Suppressor macrophage treated with lipopolysaccharide for 1 hour (primary cell): ENCODE measurements at places on chromosomes 7 and 10.
A peak's percentile ranks its signal among the peaks of the same experiment; 100 is the strongest.

GRCh38 chr10:86963341-86963919 lies 4.9 kb upstream of the ADIRF start:
- no peak for DNase-seq

DNA sequence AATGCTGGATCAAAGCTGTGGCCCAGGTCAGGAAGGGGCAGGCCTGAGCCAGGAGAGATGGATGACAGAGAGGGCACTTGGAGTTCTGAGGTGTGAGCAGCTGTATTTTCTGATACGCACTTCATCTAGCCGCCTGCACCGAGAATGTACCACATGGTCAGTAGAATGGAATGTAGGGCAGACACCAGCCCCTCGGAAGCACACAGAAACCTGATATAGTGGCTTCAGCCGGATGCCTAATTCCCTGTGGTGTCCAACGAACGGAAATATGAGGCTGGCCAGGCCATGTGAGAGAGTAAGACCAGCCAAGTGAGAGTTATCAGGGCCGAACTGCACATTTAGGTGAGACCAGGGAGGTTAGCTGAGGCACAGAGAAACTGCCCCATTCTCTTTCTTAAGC lies 46.7 kb upstream of the PLCE1 start:
- no peak for DNase-seq

DNA sequence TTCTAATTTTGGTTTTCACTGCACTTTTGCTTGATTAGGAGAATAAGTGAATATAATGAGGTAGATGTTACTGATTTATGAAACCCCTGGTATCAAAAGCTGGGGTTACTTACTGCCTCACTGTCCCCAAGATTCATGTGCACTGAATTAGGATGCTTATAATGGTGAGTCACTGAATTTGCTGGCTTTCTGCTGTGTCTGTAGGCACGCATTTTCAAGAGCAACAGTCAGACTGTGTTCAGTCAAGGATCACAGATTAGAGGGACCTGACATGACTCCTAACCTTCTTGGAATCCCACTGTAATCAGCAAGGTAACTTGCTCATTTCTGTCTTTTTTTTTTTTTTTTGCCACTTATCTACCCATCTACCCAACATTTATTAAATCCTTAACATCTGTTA lies 59.7 kb downstream of the GPR85 start:
- no peak for DNase-seq

DNA sequence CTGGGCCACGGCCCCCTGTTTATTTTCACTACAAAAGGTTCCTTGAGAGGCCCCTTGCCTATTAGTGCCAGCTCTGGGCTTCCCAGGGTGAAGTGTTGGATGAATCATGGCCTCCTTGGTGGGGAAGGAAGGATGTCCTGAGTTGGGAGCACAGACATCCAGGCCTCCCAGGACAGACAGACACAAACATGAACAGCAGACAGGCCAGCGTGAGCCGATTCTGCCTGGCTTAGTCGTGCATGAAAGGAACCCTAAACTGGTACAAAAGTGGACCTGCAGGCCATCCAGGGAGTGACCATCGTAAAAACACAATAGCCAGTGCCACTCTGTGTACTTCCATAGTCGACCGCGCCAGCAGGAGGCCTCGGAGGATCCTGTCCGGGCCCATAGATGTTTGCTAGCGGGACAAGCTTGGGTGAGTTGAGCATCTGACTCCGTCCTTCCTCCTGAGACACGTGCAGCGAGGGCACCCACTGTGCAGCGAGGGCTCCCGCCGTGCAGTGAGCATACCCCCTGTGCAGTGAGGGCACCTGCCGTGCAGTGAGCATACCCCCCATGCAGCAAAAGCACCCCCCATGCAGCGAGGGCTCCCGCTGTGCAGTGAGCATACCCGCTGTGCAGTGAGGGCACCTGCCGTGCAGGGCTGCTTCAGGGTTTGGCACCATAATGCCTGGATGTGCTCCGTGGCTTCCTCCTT lies 51.3 kb upstream of the PRKAR1B start:
- no peak for DNase-seq

GRCh38 chr7:41732843-41733306 lies 30.0 kb upstream of the INHBA start:
- peak; percentile 53 for DNase-seq

DNA sequence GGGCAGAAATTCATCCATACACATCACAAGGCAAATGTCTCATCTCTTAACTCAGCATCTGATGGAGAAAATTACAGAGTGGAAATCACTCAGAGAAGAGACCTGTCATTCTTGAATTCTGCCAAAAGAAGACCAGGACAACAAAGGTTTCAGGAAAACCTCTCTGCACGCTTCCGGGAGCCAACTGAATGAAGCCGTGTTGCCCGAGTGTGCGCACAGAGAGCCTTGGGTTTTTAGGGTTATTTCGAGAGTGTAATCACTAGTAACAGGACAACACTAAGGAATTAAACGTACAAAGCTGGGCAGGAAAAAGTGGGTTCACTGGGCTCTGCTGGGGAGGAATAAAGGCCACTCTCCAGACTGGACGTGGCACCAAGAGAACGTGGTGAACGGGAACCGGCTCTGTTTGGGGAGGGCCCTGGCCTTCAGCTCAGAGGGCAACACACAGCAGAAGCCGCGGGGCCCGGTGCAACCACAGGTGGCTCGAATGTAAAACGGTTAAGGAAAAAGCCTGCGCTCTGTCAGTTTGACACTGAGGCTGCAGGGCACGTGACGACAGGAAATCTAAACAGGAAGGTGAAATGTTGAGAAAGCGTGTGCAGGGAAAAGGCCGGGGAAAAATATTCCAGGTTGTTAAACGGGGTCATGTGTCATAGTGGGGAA lies 331.5 kb downstream of the DNAJB6 start:
- DNase-seq: no peak

GRCh38 chr10:49081547-49082275 lies 33.6 kb downstream of the VSTM4 start:
- no peak for DNase-seq

GRCh38 chr10:77555591-77556212 lies 81.9 kb downstream of the KCNMA1 start:
- peak; percentile 70 for DNase-seq

- no peak for DNase-seq
Observed at GRCh38 chr7:48042216-48042615, 6.9 kb downstream of the C7orf57 start.

GRCh38 chr10:86755740-86756510 lies 494 bp upstream of the BMPR1A start:
- peak; percentile 93 for DNase-seq

DNA sequence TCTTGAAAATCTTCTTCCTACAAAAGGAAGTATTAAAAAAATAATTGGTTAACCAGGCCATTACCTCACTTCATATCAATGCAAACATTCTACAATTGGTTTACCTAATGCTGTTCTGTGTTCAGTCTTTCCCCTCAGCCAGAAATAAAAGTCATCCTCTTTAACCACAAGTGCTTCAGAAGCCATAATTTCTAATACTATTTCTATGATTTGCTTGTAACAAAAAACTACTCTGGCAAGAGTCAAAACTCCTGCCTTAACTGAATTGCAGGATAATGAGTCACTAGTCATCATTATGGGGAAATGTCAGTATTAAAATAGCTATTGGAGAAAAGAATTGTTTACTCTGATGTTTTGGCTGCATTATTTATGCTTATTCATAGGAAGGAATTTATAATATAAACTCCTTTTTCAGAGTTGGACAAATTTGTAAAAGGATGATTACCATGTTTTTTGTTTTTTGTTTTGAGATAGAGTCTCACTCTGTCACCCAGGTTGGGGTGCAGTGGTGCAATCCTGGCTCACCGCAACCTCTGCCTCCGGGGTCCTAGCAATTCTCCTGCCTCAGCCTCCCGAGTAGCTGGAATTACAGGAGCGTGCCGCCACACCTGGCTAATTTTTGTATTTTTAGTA lies 55.5 kb upstream of the ODAD2 start:
- DNase-seq: peak; percentile 49

DNA sequence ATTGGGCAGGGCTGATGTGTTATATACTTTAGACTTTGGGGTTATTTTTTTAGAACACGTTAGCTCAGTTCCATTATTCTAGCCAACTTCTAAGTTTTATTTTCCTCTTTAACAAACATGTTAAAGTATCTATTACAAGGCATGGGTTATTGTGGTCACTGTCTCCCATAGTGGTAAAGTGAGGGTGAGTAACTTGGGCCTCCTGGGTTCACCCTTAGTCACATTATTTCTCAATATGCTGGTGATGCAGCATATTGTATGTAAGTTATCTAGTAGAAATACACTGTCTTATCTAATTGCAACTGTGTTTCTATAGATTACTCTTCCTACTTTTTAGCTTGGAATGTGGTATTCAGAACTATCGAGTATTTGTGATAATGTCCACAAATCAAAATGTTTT lies 65.9 kb downstream of the BBS9 start:
- no peak for DNase-seq
